ENCODE measurements at places on chromosomes 6 and 20.
A peak's percentile ranks its signal among the peaks of the same experiment; 100 is the strongest.

DNA sequence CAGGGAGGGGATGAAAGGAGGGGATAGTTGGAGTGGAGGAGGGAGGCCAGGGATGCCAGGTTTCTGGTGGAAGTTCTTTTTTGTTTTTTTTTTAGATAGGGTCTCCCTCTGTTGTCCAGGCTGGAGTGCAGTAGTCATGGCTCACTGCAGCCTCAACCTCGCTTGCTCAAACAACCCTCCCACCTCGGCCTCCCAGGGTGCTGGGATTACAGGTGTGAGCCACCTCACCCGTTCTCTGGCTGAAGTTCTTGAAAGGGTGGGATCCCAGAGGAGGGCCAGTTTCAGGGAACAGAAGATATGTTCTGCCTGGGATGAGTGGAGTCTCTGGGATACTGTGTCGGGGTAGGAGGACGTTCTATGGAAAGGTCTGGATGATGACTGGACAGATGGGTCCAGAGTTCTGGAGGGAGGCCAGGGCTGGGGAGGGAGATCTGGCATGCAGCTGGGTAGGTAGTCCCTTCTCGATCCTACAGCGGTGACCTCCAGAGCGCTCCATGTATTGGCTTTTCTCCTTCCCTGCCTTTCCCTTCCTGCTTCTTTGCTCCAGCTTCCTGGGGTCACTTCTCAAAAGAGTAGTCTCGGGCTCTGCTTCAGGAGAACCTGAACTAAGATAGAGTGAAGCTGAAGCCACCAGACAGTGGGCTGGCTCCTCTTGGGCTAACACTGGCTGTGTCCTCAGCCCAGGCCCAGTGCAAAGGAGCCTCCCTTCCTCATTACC, 12.7 kb upstream of the SRC start:
- DNase-seq = no peak

GRCh38 chr20:17493173-17493572, 38.0 kb downstream of the BFSP1 start:
- DNase-seq = no peak

GRCh38 chr20:59004763-59005522, 2.1 kb downstream of the CTSZ start:
- no peak for DNase-seq

GRCh38 chr6:167338541-167339117, 13.7 kb downstream of the TTLL2 start:
- DNase-seq = no peak

DNA sequence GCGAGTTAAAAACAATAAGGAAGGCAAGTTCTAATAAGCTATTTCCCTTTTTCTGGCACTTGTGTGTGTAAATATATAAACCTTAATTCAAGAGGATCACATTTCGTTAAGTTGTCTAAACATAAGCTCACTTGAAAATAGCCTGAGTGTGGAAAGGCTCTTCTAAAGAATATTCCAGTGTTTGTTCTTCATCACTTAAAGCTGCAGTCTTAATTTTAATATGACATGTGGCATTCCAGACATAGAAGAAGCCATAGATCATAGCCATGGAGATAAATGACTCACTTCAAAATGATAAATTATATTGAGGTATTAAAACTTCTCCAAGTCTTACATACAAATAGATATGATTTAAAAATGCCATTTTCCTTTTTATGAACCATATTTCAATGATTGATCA, 42.1 kb downstream of the IYD start:
- peak; percentile 45 for DNase-seq

DNA sequence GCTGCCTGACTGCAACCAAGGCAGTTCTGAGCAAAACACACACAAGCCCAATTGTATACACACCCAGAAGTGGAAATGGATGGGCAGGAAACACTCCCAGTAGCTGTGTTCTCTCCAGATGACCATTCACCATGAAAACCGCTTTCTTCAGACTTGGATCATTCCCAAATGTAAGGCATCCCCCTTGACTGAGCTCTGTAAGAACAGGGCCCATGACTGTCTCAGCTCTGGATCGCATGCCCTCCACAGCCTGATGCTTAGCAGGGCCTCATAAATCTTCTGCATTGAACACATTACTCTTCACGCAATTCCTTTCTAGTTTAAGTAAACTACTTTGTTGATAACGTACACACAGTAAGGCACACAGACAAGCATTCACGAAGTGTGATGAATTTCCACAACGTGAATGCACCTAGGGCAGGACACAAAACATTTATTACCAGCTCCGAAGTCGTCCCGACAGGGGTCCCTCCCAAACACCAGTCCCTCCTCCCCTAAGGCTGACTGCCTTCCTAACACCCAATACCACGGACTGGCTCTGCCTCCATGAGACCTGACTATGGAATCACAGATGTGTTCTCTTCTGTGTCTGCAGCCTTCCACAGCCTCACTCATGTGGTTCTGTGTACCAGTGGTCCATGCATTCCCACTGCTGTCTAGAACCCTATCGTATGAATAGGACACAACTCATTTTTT, 31.7 kb downstream of the BMP7 start:
- no peak for DNase-seq

- no peak for DNase-seq
These were observed 215.5 kb upstream of the SNX9 start for GRCh38 chr6:157607317-157608109.

- no peak for DNase-seq
These were observed 68.6 kb downstream of the CDK19 start for GRCh38 chr6:110746680-110747079.
